ENCODE measurements at places on chromosomes 6 and 20. TPM values are rescaled to one million over a fixed set of nuclear protein-coding genes. Genes with fewer than 3 reads are reported as not detected.

The JAG1 gene
- 14.0 TPM for total RNA-seq

The EYA4 gene
- total RNA-seq, result 18.5 TPM

The PKIG gene
- 46.8 TPM for total RNA-seq

The FERMT1 gene
- total RNA-seq, result 2.6 TPM

The LPIN3 gene
- total RNA-seq, result 12.2 TPM

The BLTP3A gene
- total RNA-seq, result 7.2 TPM

The SLC35F1 gene
- not detected for total RNA-seq

The MMP24 gene
- total RNA-seq, result 0.16 TPM

All from myocyte (in vitro differentiated cells).